Caudate nucleus (tissue), 63 donors: ENCODE measurements at places on chromosomes 3 and 15.

GRCh38 chr15:47516558-47516957 is 200.7 kb upstream of the SEMA6D start:
- no peak for DNase-seq

GRCh38 chr3:145355206-145355605 is 805.8 kb downstream of the PLOD2 start:
- no peak for DNase-seq

DNA sequence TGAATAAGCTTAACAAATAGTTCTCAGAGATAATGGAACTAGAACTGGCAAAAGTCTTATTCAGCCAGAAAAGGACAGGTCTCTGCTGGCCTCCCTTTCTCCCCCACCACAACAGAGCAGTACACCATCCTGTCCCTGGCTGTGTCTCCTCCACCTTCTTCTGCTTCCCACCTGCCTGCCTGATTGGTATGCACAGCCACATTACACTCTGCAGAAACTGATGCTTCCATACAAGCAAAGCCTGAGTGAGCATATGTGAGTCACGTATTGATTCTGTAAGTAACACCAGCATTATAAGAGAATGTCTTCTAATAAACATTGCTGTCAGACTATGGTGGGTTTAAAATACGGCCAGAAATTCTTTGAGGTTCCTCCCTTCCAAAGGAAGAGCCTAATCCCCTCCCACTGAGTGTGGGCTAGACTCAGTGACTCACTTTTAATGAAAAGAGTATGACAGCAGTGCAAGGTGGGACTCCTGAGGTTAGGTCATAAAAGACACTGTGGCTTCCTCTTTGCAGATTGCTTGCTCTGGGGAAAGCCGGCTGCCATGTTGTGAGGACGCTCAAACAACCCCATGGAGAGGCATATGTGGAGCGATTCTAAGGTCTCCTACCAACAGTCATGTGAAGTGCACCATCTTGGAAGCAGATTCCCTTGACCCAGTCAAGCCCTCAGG is 44.4 kb downstream of the ANXA2 start:
- no peak for DNase-seq

DNA sequence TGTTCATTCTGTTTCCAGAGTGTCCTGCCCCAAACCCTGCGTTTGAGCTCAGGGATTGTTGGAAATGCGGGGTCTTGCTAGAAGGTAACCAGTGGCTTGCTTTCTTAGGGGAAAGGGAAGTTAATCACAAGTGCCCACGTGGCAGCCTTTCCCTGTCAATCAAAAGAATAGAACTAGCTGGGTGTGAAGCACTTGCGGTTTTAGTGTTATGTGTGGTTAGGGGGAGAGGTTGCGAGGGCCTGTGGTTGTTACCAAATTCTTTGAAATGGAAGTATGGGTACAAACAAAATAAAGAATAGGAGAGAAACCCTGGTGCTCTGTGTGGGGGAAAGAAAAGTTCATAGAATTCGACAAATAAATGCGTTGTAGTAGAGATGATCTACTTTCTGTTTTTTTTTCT is 67.6 kb downstream of the FNDC3B start:
- no peak for DNase-seq

DNA sequence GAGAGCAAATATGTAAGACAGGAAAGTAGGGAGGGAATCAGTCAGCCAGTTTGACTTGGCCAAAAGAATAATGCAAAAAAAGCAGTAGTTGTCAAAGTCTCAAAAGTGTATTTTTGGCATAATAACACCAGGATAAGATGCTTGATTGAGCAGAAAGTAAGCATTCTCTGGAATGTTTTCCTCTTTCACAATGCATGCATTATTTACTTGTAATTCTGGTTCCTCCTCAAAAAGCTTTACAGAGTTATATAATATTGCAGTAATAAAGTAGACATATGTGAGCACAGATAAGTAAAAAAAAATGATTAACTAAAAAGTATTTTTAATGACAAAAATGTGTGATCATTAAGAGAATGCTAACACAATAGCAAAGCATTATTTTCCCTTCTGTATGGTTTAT is 285.9 kb upstream of the BCHE start:
- no peak for DNase-seq

DNA sequence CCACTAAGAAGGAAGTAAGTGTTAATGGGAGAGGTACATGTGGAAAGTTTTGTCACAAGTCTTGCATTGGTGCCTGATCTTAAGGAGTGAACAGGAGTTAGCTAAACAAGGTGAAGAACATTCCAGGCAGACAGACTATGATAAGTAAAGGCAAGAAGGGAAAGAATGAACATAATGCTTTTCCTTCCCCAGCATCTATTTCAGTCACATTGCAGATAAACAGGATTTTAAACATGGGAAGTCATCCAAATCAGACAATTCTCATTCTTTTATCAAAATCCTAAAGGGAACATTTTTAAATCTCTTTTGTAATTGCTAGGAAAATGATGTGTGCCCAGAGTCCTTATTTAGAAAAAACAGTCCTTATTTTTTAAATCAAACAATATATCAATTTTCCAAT is 424.6 kb downstream of the FGF12 start:
- DNase-seq = no peak

- no peak for DNase-seq
Observed at GRCh38 chr3:127043041-127043641, 60.2 kb downstream of the PLXNA1 start.

DNA sequence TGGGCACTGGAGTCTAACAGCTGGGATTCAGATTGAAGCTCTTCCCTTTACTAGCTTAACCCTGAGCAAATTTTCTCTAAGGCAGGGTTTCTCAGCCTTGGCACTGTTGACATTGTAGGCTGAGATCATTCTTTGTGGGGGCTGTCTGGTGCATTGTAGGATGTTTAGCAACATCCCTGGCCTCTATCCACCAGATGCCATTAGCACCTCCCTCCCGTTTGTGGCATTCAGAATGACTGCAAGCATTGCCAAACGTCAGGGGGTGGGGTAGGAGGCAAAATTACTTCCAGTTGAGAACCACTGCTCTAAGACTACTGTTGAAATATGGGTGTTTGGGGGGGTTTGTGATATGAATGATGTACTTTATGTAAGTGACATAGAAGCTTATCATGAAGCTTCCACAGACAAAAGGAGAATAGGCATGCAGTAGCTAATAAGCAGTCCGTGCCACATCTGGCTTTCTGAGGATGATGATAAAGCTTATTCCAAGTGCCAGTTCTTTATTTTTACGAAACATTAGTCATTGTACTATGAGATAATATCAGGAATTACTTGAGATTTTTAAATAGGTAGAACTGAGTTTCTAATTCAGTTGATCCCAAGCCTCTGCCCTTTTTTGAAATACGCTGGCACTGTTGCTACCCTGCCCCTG is 39.3 kb downstream of the NKIRAS1 start:
- no peak for DNase-seq

DNA sequence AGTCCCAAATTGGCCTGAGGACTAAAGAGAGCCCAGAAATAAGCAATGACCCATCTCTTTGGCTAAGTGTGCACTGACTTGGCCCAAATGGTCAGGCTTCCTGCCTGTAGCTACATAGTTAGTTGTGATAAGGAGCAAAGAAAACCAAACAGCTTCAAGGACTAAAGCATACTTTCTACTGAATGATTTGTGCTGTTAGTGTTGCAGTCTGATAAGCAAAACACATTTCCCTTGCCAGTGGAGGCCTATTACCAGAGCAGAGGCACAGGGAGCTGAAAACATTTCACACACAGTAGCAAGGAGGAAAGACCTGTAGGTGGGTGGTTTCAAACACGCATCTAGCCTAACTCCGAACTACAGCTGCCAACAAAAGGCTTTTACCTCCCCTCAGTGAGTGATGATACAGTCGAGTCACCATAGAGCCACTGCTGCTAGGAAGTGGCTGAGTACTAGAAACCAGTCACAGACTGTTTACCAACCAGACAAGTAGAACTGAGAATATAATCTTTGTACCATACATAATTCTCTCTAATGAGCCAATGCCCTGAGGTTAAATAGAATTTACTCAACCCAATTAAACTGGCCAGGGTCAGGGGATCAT is 222.3 kb upstream of the THBS1 start:
- DNase-seq = no peak

DNA sequence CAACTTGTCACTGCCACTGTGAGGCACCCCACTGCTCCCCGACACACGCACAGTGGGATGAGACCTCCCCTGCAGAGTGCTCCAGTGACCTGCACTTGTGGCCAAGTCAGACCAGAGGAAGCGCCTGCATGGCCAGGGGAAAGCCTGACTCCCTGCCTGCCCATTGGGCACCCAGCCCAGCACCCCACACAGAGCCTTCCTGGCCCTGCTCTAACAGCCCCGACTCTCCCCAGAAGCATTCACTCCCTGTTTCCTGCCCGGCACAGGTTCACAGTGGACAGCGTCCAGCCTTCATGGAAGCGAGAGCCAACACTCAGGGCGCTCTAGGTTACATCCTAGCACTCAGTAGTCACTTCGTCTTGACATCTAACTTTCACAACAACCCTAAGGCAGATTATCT is 27.8 kb downstream of the RBPMS2 start:
- DNase-seq = no peak

DNA sequence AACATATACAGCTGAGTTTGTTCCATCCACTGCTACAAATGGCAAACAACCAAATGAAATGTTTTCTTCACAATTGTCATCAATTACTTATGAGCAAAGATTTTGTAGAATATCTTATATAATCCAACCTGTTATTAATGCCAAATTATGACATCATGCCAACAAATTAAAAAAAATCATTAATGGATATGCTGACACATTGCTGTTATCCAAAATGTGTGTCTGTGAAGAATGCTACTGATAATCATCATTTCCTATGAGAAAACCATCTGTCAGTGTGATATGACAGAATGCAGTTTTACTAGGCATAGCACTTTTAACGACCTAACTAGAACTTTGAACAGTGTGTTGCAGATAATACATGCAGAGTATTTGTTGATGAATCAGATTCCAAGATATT is 556.5 kb upstream of the KCNMB2 start:
- DNase-seq = no peak

DNA sequence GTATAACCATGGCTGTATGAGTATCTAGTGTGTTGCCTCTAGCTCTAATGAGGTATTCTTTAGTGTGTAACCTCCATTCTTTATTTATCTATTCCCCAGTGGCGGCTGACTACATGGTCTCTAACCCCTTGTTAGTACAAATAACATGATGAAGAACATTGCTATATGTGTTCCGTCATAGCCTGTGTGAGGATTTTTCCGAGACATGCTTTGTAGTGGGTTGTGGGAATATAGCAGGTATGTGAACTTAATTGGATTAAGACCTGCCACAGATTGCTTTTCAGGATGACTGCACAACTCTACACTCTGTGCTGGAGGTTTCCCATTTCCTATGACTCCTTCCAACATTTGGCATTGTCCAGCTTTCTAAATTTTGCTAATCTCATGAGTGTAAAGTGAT is 563.4 kb downstream of the ROBO1 start:
- no peak for DNase-seq
